Caudate nucleus (tissue), 63 donors: ENCODE measurements at places on chromosomes 6 and 20.

DNA sequence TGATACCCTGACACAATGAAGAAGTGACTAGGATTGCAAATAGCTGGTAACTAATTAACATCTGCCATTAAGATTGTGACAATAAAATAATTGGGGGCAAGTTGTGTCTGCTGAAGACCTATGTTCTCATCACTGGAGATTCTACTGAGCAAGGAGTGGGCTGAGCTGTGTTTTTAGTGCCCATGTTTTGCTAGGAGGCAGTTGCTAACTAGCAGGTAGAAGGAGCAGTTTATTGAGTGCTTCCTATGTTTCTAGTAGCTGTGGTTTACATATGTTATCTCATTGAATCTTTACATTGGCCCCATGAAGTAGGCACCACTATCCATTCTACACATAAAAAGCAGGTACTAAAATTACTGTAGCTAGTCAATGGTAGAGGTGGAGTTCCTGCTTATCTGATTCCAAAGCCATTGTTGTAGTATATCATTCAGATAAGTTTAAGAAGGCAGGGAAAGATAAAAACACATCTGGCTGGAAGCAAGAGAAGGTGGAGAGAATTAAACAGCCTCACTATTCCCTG is 2.8 kb upstream of the MEP1A start:
- DNase-seq, result no peak

DNA sequence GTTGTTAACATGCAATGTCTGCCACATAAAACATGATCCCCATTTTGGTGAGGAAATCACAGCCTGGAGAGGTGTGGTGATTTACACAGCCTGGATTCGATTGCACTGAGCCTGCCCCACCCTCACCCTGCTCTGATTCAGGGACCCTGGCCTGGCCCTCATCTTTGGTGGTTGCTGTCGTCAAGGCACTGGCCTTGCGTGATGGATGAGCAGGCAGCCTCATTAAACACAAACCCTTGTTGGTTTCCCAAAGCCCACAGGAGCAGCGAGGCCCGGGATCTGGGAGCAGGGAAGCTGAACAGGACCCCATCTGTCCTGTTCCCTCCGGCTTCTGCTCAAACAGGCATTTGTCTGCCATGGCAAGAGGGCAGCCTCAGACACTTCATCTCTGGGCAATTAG is 70.8 kb downstream of the CHMP4B start:
- no peak for DNase-seq

DNA sequence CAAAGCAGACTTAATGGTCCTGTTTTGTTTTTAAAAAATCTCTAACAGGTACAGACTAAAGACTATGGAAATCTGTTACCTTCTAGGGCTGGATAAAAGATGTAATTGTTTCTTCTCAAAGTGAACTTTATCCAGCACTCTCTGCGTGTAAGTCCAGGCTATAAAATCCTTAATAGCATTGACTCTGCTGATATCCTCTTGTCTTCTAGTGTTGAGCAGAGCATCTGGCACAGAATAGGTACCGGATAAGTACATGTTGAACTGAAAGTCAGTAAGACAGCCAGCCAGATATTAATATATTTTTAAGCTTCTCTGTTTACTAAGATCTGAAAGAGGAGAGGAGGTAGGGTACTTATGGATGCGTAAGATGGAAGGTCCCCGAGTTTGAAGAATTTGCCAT is 262.3 kb downstream of the TBC1D7 start:
- DNase-seq, result no peak

DNA sequence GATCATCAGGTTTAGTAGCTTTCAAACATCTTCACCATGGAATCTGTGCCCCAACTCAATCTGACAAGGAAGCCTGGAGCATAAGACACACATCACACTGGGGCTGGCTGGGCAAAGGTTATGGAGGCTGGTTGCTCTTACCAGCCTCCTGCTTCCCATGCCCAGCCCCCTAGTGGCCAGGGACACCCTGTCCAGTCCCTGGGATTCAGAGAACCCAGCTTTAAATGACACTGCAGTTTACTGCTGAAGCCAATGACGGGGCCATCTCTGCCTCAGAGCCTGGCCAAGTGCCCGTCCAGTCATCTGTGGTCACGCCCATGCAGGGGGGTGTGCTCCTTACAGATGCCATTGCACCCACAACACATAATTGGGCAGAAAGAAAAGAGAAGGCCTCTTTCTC is 272.9 kb downstream of the SMOC2 start:
- DNase-seq, result no peak

- no peak for DNase-seq
Observed at GRCh38 chr20:4427940-4428586, 293.6 kb upstream of the PRND start.

- DNase-seq, result no peak
Observed at GRCh38 chr20:3045042-3045815, 623 bp upstream of the MRPS26 start.

DNA sequence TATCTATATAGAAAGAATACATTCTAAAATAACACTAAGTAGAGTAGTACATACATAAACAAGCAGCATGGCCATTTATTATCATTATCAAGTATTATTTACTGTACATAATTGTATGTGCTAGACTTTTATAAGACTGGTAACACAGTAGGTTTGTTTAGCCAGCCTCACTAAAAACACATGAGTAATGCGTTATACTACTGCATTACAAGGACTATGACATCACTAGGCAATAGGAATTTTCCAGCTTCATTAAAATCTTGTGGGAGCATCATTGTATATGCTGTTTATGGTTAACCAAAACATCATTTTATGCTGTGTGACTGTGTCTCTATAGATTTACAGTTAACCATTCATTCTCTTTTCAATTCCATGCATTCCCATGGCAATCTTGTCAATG is 131.7 kb upstream of the HDGFL1 start:
- no peak for DNase-seq

DNA sequence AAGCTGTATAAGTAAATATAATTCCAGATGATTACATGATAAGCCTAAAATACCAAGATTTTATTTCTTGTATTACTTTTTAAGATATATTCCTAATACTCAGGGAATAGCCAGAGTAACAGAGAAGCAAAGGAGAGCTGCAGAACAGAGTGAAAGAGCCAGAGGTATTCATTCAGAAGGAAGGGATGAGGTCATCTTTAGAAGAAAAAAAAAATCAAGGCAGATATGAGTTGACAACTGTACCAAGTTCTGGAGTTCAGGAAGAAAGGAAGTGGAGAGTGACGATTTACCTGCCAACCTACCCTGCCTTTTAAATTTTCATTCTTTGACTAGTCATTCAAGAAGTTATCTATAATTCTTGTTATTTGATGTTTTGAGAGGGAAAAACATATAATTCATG is 28.8 kb upstream of the NHSL1 start:
- DNase-seq, result no peak

DNA sequence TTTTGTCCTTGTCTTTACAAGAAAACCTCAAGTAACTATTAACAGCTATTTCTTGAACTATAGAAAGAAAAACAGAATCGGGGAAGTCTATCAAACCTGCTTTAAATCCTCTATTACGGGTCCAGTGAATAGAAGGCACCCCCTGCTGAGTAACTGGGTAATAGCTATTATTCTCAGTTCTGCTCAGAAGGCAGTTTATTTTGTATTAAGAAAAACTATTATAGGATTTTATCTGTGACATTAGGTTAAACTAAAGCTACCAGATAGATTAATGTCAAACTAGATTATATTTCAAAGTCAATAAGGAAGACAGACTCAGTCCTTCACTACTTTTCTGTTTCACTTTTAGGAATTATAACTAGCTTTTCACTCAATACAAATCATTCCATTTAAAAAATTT is 93.7 kb downstream of the DST start:
- no peak for DNase-seq

GRCh38 chr6:116624036-116624805 is 7.9 kb downstream of the RSPH4A start:
- DNase-seq, result no peak

DNA sequence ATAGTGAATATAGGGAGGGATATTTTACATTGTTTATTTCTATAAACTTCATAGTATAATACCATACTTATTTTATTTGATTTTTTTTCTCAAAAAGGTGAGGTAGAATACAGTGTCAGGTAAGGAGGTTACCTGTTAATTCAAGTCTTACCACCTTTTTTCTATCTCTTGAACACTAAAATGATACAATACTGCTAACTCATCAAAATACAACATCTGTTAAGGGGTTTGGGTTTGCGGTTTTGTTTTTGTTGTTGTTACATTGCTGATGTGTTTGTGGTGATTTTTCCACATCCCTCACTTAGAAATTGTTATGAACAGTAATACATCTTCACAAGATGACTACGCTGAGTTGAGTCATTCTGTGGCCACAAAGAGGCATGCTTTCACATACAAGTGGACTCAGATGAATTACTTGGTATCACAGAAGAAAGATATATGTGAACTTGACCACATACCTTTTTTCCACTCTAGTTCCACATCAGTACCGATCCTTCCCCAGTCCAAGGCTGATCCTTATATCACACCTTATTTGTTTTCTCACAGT is 139.4 kb upstream of the ID4 start:
- no peak for DNase-seq

DNA sequence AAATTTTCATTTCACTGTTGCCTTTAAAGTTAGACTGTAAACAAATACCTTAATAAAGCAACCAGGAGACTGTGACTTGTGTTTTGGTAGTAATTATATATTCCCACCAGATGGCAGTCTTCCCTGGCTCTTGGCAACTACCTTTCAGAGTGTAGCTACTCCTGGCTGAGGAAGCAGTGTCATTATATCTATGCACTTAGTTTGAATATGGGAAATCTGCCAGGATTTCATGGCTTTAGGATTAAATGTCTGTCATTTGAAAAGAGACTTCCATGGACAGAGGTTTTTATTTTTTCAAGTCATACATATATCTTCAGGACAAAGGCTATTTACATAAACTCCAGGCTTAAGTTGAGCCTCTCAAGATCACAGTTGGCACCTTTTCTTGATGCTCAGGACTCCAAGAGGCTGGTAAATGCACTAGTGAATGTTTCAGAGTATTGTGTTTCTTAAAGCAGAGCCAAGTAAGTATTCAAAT is 160.1 kb downstream of the C6orf58 start:
- DNase-seq, result no peak

DNA sequence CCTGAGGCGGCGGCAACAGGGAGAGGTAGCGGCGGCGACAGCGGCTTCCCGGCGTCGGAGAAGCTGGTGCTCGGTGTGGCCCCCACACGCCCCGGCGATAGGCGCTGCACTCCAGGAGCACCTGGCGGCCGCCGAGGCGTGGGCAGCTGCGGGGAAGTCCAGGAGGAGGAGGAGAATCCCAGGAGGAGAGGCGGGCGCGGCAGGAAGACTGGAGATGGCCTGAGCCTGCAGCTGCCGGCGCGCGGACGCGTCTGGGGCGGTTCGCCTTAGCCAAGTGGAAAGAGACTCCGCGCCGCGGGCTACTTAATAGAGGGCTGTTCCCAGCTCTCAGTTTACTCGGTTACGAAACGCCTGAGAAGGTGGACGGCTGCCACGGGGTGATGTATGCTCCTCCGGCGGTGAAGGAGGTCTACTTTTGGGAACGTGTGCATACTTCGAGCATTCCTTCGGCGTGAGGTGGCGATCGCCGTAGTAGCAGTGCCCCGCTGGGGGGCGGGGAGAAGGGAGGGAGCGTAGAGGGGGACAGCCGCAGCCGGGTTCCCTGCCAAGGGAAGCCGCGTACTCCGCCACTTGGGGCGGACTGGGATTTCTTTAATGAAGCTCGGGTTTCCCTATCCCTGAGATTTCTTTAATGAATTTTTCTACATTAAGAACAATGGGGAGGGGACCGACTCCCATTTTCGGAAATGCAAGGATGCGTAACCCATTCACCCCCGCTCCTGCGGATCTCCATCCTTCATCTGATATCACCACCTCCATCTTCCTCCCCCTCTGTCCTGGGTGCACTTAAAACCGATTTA is at the start of gene COL12A1:
Gene COL12A1 (minus strand): TSS at position 278 of the 800 bp plus-strand sequence. CDS start 3,261 bp downstream, outside the sequence.
- no peak for DNase-seq

DNA sequence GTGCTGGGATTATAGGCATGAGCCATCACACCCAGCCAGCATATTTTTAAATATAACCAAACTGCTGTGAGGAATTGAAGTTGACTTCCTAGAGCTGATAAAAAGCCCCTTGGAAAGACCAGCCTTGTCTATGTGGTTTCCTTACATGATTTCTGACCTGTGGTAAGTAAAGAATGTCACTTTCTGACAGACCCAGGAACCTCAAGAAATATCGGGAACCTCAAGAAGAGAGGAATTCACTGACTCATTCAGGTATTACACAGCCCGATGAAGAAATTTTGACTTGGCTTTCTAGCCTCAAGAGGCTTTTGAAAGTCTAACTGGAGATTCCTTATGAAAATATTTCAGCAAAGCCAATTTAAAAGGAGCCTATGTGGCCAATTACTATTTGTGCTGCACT is 71.8 kb downstream of the FOXF2 start:
- no peak for DNase-seq

GRCh38 chr6:133236932-133237331 is 4.2 kb upstream of the EYA4 start:
- DNase-seq, result no peak

DNA sequence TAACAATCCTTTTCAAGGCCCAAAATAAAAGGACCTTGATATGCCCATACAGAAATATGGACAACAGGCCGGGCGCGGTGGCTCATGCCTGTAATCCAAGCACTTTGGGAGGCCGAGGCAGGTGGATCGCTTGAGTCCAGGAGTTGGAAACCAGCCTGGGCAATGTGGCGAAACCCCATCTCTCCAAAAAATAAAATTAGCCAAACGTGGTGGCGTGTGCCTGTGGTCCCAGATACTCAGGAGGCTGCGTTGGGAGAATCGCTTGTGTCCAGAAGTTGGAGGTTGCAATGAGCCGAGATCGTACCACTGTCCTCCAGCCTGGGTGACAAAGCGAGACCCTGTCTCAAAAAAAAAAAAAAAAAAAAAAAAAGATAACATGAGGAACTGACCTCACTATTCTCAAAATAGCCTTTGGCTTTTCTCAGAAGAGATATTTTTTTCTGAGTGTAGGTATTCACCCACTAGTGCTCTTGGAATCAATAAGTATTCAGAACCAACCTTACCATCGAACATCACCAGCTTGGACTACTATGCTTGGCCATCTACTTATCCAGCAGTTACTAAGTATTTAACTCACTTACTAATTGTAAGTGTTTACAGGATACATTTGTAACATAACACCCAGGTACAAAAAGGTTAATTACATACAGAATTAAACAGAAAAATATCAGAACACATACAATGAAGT is 99.2 kb downstream of the OR2B2 start:
- DNase-seq, result no peak

DNA sequence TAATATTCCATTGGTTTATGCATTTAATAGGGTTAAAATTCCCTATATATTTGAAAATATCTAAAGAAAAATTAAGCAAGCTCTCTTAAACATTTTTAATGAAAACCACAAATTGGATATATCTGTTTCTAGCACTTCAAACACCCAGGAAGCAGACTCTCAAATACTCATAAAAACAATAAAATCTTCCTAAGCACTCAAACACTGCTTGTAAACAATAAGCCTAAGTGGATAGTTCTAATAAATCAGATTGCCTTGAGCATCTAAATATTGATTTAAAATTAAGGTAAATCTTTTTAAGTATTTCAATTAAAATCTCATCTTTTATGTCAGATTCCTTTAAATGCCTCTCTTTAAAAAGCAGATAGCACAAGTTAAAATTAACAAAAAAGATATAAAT is 254.4 kb downstream of the KCNQ5 start:
- DNase-seq, result no peak
